ENCODE measurements at places on chromosomes 16 and 17.

DNA sequence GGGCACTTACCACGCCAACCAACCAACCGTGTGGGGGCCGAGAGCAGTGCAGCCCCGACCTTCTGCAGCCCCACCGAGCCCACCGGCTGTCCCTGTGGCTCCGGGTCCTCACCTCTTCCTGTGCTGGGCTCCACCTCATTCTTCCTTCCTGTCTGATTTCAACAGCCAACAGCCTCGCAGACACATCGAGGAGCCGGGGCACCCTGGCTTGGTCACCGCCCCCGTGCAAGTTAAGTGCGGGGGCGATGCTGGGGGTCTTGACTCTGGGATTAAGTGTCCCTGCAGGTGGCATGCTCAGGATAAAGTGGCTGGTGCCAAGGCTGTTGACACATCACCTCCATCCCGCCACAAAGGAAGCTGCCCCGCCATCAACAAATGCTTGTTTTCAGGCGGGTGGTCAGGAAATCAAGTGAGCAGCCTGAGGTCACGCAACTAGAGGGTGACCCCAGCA, at the start of gene NLRC3:
Gene NLRC3 (minus strand): TSS at position 102 of the 451 bp plus-strand sequence. CDS start 12,367 bp downstream, outside the sequence.
- peak; percentile 60 for DNase-seq

GRCh38 chr16:67966549-67967182, 1.8 kb downstream of the SLC12A4 start:
- no peak for DNase-seq

GRCh38 chr17:61416540-61417363, 17.1 kb downstream of the TBX2 start:
- DNase-seq: peak; percentile 62

DNA sequence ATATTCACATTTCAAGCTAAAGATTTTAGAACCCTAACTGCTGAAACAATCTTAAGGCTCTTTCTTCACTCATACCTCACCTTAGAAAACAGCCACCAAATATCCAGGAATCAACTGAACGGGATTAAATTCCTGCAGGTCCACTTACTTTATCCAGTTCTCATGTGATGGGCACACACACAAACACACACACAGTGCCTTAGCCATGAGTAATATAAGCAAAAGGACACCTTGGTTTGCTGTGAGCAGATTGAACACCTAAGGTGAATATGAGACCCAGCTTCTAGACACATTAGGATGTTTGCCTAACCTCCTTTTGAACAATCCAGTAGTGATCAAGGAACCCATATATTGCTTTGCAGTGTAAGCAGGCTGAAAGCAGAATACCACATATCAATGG, 81.5 kb downstream of the TUBD1 start:
- no peak for DNase-seq

- no peak for DNase-seq
These were observed 5.4 kb downstream of the DYNLL2 start for GRCh38 chr17:58088624-58089023.

DNA sequence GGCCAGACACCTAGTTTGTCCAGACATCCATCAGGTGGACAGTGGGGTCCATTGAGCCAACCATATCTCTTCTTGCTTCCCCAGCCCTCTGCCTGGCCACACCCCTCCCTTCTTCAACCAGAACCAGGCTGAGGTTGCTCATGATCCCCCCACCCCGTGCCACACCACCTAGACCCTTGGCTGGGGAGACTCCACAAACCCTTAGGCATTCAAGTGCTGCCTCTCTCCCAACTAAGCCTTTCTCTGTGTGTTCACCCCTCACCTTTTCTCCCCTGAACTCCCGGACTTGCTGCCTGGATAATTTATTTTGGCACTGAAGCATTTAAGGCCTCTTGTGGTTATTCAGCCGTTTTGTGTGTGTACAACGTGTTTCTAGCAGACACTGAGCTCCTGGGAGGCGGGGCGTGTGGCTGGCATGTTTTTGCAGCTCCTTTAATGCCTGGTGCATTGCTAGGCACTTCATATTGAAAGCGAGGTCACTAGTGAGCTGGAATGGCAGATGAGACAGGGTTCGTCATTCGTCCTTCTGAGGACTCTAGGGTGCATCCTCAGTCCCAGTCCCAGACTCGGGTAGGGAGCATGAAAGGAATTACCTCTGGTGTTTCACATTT, 28.7 kb downstream of the CACNA1G start:
- no peak for DNase-seq

DNA sequence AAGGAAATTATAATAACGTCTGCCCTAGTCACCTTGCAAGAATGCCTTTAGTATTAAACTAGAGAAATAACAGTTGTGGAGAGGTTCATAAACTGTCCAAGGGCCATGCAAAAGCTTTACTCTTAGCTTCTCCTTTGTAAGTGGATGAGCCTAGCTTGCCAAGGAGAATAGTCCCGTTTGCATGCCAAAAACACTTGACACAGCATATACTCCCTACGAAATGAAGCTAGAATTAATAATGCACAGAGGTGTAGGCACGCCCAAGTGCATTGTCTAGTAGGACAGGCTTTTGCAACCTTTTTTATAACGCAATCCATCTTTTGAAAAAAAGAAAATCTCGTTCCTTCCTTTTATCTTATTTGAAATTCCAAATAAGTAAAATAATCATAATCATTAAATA, 12.8 kb upstream of the CDRT4 start:
- no peak for DNase-seq

- DNase-seq: no peak
These were observed 85.3 kb upstream of the ATP2A3 start for GRCh38 chr17:4049546-4049945.

DNA sequence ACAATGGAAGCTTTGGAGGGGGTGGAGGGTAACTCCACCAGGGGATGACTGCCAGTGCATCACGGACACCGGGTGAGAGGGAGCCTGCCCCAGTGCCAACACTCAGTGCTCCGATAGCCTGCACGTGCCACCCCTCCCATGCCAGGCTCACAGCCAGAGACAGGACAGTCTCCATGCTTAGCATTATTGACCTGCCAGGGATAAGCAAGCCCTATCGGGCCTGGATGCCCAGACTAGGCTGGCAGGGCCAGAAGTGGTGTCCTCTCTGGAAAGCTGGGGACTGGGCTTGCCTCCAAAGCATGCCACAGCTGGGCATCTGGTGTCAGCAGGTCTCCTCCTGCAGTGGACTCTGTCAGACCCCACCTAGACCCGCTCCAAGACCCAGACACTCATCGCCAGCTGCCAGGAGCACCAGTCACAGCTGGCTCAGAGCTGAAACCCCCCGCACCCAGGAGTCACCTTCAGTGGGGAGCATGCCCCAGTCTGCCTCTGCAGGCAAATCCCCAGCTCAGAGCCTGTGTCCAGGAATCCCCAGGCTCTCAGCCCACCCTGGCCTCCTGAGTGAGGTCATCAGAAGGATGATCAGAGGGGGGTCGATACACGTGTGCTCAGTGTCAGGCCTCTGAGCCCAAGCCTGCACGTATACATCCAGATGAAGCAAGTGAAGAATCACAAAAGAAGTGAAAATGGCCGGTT, 1.8 kb upstream of the RHBDF1 start:
- no peak for DNase-seq

GRCh38 chr17:40720899-40721298, 17.3 kb upstream of the KRT24 start:
- no peak for DNase-seq

GRCh38 chr17:27995554-27995953, 46.9 kb upstream of the NLK start:
- DNase-seq: no peak

DNA sequence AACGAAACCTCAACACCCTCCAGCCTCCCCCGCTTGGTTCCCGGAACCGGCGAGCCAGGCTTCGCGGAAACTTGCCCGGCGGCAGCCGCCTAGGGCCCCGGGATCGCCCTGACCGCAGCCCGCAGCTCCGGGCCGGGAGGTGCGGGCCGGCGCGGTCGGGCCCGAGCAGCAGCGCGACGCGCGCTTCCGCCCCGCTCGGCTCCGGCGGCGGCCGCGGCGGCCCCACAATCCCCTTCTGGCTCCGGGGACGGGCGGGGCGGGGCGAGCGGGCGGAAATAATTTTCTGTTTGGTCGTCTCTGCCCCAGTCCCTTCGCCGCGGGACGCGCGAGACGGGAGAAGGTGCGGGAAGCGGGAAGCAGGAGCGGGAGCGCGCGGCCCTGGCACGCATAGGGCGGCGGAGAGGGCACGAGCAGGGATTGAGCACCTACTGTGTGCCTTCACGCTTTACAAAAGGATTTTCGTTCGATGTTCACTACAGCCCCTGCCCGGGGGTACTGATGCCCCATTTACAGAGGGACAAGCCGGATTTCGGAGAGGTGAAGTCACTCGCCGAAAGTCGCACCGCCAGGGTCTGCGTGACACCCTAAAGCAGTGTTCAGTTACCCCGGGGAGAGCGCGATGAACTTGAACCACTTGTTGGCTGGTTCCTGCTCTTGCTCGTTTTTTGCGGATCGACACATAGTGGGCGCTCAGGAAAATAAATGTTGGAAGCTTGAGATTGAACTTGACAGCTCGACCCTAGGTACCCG, 2.7 kb upstream of the MLLT6 start:
- DNase-seq: peak; percentile 82

DNA sequence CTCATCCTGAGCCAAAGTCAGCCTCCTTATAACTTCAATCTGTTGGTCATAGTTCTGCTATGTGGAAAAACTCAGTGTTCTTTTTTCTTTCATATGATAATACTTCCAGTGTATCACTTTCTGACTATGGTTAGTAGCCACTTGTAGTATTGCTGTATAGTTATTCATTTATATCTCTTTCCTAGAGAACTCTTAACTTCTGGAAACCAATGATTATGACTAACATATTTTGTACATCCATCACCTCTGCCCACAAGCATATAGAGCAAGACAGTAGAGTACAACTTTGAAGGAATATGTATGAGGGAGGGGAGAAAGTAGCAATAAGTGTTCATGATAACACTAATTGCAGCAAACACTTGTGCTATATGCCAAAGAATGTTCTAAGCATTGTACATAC, 38.6 kb downstream of the COX10 start:
- no peak for DNase-seq

DNA sequence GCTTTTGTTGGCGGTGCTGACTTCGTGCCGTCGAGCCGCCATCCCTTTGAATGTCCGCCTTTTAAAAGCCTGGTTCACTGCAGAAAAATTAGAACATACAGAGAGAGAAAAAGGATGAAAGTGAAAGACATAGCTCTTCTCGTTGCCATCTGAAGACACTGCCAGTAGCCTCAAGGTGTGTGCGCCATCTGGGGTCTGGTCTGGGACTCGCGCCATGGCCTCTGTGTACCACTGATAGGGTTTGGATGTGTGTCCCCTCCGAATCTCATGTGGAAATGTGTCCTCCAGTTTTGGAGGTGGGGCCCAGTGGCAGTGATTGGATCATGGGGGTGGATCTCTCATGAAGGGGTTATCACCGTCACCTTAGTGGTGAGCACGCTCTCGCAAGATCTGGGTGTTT, 15.5 kb downstream of the GSE1 start:
- DNase-seq: no peak

DNA sequence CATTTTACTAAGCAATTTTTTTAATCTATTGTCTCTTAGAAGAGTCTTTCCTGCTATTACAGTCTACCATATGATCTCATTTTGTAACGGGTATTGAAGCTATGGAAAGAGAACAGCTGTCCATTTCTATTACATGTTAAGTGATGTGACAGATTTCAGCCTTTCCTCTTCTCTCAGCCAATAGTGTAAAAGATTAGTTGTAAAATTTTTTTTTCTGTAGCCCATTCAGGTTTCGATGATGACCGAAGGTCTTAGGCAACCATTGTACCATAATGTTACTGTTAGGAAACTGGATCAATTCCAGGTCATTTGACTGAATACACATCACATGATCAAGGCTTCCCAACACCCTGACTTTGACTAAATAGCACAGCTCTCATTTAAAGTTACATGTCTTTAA, 147.6 kb upstream of the HLF start:
- no peak for DNase-seq

DNA sequence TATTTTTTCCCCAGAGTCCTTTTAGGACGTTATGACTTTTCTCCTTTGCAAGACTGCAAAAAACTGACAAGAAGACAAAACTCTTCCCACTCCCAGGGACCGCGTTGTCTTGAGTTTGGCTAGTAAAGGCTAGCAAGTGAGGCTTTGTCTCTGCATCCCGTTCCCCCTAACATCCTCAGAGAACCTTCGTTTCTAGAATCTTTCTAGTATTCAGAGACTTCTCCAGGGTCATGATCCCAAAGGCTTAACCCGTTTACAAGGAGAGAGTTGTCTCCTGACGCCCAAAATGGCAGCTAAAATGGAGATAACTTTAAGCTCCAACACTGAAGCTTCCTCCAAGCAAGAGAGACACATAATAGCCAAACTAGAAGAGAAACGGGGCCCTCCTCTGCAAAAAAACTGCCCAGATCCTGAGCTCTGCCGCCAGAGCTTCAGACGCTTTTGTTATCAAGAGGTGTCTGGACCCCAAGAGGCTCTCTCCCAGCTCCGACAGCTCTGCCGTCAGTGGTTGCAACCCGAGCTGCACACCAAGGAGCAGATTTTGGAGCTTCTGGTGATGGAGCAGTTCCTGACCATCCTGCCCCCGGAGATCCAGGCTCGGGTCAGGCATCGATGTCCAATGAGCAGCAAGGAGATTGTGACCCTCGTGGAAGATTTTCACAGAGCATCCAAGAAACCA, 843 bp downstream of the ZNF174 start:
- peak; percentile 2 for DNase-seq

GRCh38 chr16:74847202-74847601, 72.6 kb upstream of the FA2H start:
- no peak for DNase-seq

DNA sequence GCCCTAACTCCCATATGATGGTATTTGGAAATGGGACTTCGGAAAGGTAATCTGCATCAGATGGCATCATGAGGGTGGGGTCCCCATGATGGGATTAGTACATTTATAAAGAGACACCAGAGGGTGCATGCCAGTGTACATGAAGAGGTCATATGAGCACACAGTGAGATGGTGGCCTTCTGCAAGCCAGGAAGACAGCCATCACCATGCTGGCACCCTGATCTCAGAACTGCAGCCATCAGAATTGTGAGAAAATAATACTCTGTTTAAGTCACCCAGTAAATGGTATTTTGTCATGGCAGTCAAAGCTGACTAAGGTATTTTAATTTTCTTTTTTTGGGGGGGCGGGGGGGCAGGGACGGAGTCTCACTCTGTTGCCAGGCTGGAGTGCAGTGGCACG, 47.1 kb upstream of the ABCA10 start:
- DNase-seq: no peak

DNA sequence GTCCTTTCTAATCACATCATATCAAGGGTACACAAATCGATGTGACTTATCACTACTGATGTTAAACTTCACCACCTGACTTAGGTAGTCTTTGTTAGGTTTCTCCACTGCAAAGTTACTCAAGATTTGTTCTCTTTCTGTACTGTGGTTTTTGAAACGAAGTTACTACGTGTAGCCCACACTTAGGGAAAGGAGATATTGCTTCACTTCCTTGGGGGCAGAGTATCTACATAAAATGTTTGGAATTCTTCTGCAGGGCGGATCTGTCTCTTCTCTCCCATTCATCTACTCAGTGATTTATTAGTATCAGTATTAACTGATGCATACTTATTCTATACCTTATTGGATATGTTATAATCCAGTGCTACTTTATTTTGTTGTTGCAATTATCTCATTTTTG, 403.6 kb upstream of the MON1B start:
- DNase-seq: no peak

- peak; percentile 67 for DNase-seq
These were observed 7.1 kb upstream of the AKTIP start for GRCh38 chr16:53509906-53510703.

Measured in CD4-positive, alpha-beta T cell treated with Interleukin-17A for 1 hour (primary cell).